Right ventricle myocardium inferior (tissue), 1 donor: ENCODE measurements at places on chromosomes 4 and X. TPM values are rescaled to one million over a fixed set of nuclear protein-coding genes. Genes with fewer than 3 reads are reported as not detected.

- DNase-seq = no peak
These were observed 18.6 kb upstream of the UBA1 start for GRCh38 chrX:47174846-47175587.

DNA sequence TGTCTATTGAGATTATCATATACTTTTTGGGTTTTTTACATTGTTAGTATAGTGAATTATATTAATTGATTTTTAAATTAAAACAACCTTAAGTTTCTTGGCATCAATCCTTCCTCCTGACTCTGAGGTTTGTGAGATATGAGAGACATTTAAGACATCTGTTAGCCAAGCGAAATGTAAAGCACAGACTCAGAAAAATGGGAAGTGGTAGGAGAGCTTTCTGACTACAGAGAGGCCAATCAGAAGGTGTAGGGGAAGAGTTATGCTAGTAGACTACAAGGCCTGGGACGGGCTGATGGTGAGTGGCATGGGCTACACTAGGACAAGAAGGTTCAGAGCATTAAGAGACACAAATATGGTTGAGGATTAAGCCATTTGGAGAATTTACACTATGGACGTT lies 255.4 kb downstream of the PRDM5 start:
- DNase-seq = no peak

MAGEE1 gene
- total RNA-seq = 2.2 TPM

CCDC110 gene
- 1.0 TPM for total RNA-seq
